Aorta (tissue), 5 donors: ENCODE measurements at places on chromosomes 11 and 22. TPM values are rescaled to one million over a fixed set of nuclear protein-coding genes. Genes with fewer than 3 reads are reported as not detected.
A peak's percentile ranks its signal among the peaks of the same experiment; 100 is the strongest.

DNA sequence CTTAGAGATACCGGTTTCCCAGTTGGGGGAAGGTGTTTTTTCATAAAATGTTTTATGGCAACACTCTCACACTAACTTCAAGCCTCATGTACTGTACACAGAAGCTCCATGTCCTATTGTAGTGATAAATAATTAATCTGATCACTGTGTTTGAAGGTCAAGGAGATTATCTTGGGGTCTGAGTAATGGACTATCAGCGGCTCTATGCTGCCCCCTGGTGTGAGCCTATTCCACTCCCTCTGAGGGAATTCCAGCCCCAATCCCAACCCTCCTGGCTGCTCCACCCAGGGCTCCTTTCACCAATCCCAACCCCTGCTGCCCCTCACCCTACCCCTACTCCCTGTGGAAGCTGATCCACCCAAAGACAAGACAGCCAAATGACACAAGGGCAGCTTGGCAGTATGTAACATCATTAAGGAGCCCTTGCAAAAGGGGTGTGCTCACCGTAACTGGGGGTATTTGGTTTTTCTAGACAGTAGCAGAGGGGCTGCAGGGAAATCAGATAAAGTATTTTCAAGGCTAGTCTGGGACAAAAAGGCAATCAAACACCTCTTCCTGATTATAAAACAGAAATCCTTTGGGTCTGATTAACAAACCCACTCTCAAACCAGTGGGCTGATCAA is 22.3 kb downstream of the HPS4 start:
- H3K27ac ChIP-seq = no peak overlapping the region
- H3K4me1 ChIP-seq = no peaks in the 10 kb centered on the region
- peak; percentile 85 for DNase-seq
- H3K27me3 ChIP-seq = no peaks in the 10 kb centered on the region
- peaks cover 16% of the 10 kb centered on the region for H3K36me3 ChIP-seq
- no peak overlapping the region for H3K4me3 ChIP-seq

DNA sequence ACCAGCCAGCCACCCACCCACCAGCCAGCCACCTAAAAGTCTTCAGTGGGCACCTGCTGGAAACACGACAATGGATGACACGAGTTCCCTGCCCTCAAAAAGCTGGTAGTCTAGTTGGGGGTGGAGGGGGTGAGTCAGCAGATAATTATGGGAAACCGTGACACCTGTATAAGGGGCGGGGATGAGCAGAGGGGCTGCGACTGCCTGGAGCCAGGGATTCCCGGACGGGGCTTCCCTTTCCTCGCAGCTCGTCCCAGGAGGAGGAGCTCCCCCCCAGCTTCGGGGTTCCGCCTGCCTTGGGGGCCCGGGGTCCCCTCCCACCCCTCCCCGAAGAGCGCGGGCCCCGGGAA is 2.3 kb upstream of the RTN4RL2 start:
- H3K27me3 ChIP-seq = no peaks in the 10 kb centered on the region
- no peaks in the 10 kb centered on the region for H3K36me3 ChIP-seq
- no peak overlapping the region for H3K27ac ChIP-seq
- DNase-seq = no peak
- H3K4me1 ChIP-seq = no peaks in the 10 kb centered on the region

CCDC157 gene
- total RNA-seq = 0.87 TPM

GRCh38 chr11:115528225-115528624 is 24.0 kb upstream of the CADM1 start:
- no peaks in the 10 kb centered on the region for H3K36me3 ChIP-seq
- DNase-seq = no peak
- no peak overlapping the region for H3K4me3 ChIP-seq
- H3K27me3 ChIP-seq = no peaks in the 10 kb centered on the region

DNA sequence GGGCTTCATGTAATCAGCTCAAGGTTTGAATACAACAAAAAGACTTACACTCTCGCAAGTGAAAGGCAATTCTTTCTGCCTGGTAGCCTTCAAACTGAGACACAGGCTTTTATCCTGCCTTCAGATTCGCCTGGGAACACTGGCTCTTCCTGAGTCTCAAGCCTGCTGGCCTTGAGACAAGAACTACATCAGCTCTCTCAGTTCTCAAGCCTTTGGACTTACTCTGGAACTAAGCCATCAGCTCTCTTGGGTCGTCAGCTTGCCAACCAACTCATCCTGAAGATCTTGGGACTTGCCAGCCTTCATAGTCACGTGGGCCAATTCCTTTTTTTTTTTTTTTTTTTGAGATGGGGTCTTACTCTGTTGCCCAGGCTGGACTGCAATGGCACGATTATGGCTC is 35.7 kb upstream of the LRRC10B start:
- H3K27me3 ChIP-seq = no peaks in the 10 kb centered on the region
- H3K4me3 ChIP-seq = no peak overlapping the region
- DNase-seq = no peak
- H3K27ac ChIP-seq = no peak overlapping the region
- no peaks in the 10 kb centered on the region for H3K36me3 ChIP-seq

TMEM41B gene
- total RNA-seq = 28.8 TPM

GRCh38 chr11:726278-727220 is 20.5 kb downstream of the EPS8L2 start:
- no peak overlapping the region for H3K27ac ChIP-seq
- no peaks in the 10 kb centered on the region for H3K4me1 ChIP-seq
- H3K36me3 ChIP-seq = no peaks in the 10 kb centered on the region
- no peak overlapping the region for H3K4me3 ChIP-seq
- no peaks in the 10 kb centered on the region for H3K27me3 ChIP-seq

- no peaks in the 10 kb centered on the region for H3K4me1 ChIP-seq
- H3K27ac ChIP-seq = no peak overlapping the region
- no peak overlapping the region for H3K4me3 ChIP-seq
Observed at GRCh38 chr11:5102246-5102645, 32.9 kb downstream of the OR52E1 start.

GRCh38 chr22:37430941-37431340 is 3.7 kb upstream of the ELFN2 start:
- H3K27me3 ChIP-seq = no peaks in the 10 kb centered on the region
- no peaks in the 10 kb centered on the region for H3K36me3 ChIP-seq
- H3K4me3 ChIP-seq = no peak overlapping the region
- DNase-seq = no peak
- H3K27ac ChIP-seq = no peak overlapping the region

TSSK2 gene
- total RNA-seq = not detected

PHOX2A gene
- not detected for total RNA-seq

RGL4 gene
- total RNA-seq = 1.2 TPM

RFPL2 gene
- not detected for total RNA-seq

- no peak overlapping the region for H3K27ac ChIP-seq
- no peak overlapping the region for H3K4me3 ChIP-seq
- no peaks in the 10 kb centered on the region for H3K36me3 ChIP-seq
- DNase-seq = no peak
- peaks cover 3% of the 10 kb centered on the region for H3K4me1 ChIP-seq
Observed at GRCh38 chr11:93344855-93345333, 14.4 kb downstream of the DEUP1 start.

DNA sequence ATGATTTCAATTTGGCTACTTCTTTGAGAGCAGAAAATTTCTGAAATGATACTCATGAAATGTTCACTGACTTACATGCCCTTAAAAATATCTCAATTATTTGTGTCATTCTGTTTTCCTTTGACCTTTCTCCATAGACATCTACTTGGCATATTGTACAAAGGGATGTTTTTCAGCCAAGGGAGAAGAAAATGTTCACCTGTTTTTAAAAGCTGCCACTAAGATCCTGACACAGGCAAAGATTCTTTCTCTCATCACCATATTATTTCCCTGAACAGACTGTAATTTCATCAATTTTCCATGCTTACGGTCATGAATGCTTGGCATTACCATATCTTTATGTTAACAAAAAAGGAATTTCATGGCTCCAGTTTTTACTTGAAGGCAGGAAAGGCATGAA is 67.4 kb upstream of the DBX1 start:
- no peak overlapping the region for H3K27ac ChIP-seq
- no peak overlapping the region for H3K4me3 ChIP-seq
- peaks cover 2% of the 10 kb centered on the region for H3K27me3 ChIP-seq
- no peaks in the 10 kb centered on the region for H3K36me3 ChIP-seq
- no peaks in the 10 kb centered on the region for H3K4me1 ChIP-seq

OR8A1 gene
- not detected for total RNA-seq

DNA sequence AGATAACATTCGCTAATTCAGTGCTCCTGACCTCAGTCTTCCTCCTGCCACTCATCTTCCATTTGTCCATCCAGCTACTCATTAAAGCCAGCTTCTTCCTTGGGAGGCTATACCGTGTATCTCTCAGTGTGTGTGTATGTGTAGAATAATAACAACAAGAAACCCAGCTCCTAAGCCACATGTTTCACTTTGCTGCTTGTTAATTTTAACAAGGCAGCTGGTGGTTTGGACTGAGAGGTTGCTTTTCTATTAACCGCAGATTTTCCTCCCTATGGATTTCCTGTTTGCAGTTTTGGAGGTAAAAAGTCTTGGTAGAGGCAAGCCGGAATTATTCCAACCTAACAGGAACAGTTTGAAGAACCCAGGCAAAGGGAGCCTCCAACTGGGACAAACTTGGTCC is 165.0 kb downstream of the ADAMTS15 start:
- H3K27me3 ChIP-seq = no peaks in the 10 kb centered on the region
- no peaks in the 10 kb centered on the region for H3K36me3 ChIP-seq
- DNase-seq = no peak
- H3K4me3 ChIP-seq = no peak overlapping the region

PPARA gene
- total RNA-seq = 29.6 TPM
